ENCODE measurements at places on chromosomes 5 and 9.

- DNase-seq = no peak
Observed at GRCh38 chr5:78747055-78747454, 98.5 kb upstream of the LHFPL2 start.

GRCh38 chr5:159333545-159333925 lies 3.2 kb upstream of the IL12B start:
- DNase-seq = no peak

DNA sequence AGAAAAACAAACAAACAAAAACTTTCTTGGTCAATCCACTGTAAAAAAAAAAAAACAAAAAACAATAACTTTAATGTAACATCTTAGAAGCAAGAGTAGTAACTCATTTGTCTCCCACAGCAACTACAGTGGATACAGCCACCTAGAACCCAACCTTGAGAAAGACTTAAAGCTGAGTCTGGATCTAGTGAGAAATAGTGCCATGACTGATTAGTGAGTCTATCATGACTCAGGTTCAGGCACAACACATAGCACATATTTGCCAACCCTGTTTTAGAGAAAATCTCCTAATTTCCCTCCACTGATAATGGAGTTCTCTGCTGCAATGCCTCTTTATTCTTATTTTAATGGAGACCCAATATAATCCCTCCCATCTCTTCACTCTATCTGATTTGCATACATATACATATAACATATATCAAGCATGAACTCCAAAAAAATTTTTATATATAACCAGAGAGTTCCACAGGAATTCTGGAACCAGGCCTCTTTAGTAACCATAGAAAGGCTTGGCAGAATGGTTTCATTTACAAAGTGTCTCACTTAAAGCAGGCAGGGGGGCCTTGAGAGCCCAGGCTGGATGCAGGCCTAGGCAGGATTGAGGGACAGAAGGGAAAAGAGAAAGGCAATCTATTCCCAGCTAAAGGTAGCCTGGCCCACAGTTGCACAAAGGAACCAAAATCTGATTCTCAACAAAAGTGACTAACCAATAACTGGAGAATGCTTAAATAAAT lies 11.9 kb upstream of the NR4A3 start:
- DNase-seq = no peak

DNA sequence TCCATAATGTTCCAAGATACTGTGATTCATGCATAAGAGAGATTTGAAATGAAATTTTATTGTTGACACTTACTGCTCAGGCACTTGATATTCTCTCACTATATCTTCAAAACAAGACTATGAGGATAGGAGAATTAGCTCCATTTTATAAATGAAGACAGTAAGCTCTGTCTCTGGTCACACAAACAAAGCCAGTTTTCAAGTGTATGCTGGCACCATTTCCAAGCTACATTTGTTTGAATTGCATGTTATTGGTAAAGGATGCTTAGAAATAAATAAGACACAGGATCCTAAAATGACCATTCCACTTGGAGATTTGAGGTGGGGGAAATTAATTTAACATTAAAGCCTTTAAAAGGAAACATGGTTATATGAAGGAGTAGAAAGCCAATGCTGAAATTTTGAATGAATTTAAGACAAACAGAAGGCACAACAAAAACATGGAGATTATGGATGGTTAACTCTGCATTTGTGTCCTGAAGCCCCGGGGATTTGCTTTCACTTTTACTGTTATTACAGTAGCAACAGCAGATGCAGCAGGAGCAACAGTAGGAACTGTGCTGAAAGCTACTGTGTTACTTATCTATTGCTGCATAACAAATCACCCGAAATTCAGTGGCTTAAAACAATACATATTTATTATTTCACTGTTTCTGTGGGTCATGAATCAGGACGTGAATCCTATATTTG lies 79.7 kb upstream of the ASTN2 start:
- no peak for DNase-seq

- DNase-seq = no peak
Observed at GRCh38 chr9:16445141-16445920, 425.1 kb downstream of the BNC2 start.

DNA sequence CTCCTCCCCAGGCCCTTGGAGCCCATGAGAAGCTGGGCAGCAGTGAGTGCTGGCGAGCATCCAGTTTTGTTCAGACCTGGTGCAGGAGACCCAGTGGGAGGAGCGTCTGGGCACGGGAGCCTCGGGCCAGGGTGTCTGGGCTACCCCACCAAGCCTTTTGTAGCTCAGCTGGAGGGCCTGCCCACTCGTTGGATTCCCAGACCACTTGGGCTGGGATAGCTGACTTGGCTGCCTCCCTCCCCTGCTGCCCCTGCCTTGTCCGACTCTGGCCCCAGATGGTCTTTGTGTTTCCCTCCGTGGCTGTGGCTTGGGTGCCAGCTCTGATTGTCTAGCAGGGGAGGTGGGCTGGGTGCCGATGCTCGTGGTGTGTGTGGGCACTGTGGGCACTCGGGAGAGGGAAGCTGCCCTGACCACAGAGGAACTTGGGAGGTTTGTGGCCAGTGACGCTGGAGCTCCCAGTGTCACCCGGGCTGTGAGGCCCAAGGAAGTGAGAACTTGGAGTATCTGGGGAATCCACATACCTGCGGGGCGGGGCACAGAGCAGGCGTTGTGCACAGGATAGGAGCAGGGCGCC lies 47.3 kb downstream of the WNK2 start:
- DNase-seq = no peak

DNA sequence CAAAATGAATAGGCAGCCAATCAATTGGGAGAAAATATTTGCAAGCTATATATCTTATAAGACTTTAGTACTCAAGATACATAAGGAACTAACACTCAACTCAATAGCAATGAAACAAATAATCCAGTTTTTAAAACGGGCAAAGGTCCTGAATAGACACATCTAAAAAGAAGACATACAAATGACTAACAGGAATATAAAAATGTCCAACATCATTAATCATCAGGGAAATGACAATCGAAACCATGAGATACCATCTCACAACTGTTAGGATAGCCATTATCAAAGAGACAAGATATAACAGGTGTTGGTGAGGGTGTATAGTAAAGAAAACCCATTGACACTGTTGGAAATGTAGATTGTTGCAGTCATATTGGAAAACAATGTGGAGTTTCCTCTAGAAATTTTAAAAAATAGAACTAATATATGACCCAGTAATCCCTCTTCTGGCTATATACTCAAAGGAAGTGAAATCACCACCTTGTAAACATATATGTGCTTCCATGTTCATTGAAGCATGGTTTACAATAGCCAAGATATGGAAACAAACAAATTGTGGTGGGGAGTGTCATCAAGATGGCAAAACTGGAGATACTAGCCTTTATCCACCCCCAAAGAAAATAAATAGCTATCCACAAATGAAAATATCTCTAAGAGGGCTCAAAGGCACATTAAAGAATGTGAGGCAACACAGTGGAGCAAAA lies 13.9 kb upstream of the BTNL3 start:
- DNase-seq = no peak

- DNase-seq = no peak
Observed at GRCh38 chr5:145587710-145588109, 247.4 kb downstream of the PRELID2 start.

DNA sequence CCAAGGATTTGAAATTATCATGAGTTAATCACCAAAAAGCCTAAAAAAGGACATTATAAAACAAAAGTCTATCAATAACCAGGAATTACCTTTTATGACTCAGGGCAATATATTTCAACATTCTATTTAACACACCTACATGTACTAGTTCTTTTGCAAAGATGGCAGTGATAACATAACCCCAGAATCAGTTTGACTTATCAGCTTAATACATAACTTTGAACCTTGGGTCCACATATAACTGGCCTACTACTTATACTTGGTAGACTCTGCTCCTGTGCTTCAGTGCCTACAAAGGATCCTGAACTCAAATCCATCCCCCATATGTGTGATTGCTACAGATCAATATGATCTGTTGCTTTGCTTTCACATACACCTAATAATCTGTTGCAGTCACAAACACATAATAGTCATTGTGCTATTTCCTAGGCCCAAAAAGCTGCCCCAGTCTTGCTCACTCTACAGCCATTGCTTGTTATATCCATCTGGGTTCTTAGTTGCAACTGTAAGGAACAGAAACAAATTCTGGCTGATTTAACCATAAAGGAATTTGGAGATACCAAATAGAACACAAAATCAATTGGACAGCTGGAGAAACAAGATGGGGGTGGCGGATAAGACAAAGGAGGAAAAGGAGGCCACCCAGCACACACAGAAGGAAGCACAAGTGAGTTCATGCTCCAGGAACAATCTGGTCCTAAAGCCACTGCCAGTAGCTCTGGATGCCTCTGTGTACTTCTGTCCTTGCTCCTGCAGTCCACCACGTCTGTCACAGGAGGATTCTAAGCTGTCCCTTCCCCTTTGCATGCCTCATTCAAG lies 25.5 kb downstream of the DEPDC1B start:
- DNase-seq = no peak

GRCh38 chr9:27560457-27560856 lies 12.8 kb downstream of the C9orf72 start:
- no peak for DNase-seq

DNA sequence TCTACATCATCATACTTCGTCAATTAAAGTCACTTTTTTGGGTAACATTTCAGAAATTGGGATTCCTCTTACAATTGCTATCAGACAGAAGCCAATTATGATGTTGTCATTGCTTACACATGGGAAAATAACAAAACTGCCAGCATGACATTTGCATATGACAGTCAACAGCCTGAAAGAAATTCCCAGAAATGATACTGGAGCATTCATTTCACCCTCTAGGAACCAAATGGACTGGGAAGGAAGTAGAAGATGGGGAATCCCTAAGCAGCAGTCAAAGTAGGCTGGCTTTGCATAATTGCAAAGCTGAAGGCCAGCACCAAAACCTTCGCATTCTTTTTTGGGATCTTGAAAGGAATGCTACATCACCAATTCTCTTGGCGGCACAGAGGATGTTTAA lies 10.7 kb downstream of the HMGCS1 start:
- DNase-seq = no peak

DNA sequence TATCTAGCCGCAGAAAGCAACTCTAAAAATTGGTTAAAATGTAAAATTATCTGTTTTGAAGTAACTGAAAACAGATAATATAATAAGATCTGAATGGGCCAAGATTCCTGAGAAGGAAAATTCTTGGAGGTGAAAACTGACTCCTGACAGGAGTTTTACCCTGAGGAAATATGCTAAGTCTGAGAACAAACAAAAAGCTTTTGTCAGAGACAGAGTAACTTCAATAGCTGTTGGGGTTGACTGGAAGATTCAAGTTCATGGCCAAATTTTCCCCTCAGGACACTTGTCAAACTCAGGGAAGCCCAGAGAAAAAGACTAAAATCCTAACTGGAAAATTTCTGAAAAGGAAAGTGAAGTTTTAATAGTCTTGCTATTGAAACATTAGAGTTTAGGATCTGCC lies 5.7 kb downstream of the PCDHB4 start:
- DNase-seq = no peak

GRCh38 chr5:147701468-147701867 lies 81.1 kb downstream of the JAKMIP2 start:
- no peak for DNase-seq
